Daoy (cell line): ENCODE measurements at places on chromosomes 3 and 15. TPM values are rescaled to one million over a fixed set of nuclear protein-coding genes. Genes with fewer than 3 reads are reported as not detected.

ZBED2 gene
- 0.11 and 1.0 TPM in 2 replicates for total RNA-seq

GABRA5 gene
- 0.97 and 5.9 TPM in 2 replicates for total RNA-seq

SPINT1 gene
- 2.6 and 3.8 TPM in 2 replicates for total RNA-seq

GUCA1C gene
- total RNA-seq, result not detected in 2 replicates

EPHA6 gene
- total RNA-seq, result not detected in 2 replicates

DNAH12 gene
- 0.06 TPM in 1 of 2 replicates, not detected in the other for total RNA-seq

AADAC gene
- not detected in 2 replicates for total RNA-seq

ARHGEF26 gene
- 6.6 and 9.3 TPM in 2 replicates for total RNA-seq

DNA sequence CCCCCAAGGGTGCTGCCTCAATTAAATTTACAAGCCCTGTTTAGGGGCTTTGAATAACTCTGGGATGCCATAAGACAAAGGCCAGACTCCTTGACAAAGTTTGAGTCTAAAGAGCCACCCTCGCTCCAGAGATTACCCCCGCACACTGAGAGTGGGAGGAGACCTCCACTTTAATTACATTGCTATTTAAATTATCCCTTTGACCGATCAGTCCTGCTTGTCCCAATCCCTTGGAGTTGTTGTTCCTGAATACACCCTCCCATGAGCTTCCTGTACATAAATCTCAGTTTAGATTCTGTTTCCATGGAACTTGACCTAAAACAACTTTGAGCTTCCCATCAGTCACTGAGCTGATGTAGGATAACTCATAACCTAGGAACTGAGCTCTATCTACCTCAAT lies 596.3 kb downstream of the PYDC2 start:
- DNase-seq, result no peak

- DNase-seq, result no peak
These were observed 108.0 kb upstream of the TBC1D5 start for GRCh38 chr3:17850448-17850847.

DNA sequence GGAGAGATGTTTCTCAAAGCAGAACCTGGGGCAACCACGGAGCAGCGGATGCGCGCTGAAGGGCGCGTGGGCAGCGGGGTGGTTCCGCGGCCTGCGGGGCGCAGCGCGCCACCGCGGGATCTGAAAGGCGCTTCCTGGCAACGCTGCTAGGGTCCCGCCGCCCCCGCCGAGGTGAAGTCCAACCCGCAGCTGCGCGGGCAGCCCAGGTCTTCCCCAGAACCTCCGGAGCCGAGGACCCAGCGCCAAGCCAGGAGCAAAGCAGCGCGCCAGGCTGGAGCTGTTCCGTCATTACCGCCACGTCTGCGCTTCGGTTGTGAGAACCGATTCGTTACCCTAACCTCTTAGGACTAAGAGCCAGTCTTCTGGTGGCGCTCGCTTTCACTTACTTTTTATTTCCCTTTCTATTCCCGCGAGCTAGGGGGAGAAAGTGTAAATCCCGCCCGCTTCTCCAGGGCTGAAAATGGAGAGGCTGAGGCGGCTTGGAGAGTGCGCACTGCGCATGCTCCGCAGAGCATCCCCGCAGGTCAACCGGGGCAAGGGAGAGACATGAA lies 3.2 kb upstream of the GABRG3 start:
- DNase-seq, result no peak

GRCh38 chr3:129587566-129588210 lies 18.8 kb downstream of the PLXND1 start:
- no peak for DNase-seq

- DNase-seq, result no peak
These were observed 34.3 kb downstream of the MCF2L2 start for GRCh38 chr3:183394150-183394549.

DNA sequence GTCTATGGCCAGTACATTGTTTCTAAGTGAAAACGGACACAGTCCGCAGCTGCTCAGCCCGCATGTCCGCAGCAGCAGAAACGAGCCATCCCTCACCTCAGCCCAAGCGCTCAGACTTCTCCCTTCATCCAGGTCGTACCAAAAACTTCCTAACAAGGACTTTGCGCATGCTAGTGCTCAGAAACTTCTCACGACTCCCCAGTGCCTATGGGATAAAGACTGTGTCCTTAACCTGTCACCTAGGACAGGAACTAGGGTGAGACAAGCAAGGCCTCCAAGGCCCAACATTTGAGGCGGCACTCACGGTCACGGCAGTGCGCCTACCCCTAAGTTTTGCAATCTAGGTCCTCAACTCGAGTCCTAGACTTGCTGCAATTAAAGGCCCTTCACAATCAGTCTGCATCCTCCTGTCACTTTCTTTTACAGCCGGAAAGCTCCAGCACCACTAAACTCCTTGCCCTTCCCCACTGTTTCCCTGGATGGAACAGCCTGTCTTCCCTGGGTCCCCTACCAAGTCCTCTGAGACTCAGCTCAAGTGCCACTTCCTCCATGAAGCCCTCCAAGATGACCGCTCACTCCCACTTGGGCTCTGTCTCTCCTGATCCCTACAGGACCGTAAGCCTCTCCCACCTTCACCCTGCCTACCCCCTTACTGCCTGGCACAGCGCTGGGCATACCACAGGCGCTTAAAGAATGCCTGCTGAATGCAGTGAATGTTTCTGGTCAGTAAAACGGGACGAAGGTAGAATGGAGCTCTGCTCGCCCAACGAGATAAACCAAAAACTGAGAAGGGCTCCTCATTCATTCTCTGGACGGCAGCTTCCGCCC lies 1.2 kb downstream of the CLN6 start:
- DNase-seq, result no peak

DNA sequence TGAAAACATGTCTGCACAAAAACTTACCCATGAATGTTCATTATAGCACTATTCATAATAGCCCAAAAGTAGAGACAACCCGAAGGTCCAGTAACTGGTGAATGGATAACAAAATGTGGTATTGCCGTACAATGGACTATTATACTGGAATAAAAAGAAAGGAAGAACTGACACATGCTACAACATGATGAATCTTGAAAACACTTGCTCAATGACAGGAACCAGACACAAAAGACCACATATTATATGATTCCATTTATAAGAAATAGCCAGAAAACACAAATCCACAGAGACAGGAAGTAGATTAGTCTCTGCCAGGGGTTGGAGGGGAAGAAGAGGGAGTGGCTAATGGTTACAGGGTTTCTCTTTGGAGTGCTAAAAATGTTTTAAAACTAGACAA lies 18.3 kb downstream of the SHC4 start:
- no peak for DNase-seq

DNA sequence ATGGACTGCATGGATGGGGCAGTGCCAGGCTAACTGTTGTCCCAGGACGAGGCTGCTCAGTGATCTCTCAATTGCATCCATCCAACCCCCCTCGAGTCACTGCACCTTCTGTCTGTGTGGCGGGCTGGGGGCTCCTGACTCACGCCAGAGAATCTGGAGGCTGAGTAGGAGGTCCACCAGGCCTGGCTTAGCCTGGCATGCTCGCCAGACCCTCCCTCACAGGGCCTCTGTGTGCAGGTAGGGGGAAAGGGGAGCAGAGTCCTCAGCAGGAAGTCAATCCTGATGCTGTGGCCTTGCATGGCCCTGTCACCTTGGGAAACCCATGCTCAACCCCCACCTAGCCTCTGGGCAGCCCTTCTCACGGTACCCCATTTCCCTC lies 140.6 kb downstream of the NUP210 start:
- no peak for DNase-seq

DNA sequence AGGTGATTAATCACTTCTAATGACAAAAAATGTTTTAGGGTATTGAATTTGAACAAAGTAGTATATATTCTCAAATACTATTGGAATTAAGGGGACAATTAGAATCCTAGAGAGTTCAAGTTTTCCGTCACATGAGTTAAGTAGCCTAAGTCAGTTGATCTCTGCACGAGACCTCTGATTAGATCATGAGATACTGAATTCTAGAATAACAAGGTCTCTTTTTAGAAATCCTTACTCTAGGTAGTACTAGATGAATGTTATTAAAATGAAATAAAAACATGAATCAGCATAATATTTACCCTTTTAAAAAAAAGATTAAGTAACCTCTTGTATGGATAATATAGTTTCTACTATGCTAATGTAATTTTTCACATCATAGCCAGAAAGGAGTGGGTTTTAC lies 43.4 kb downstream of the MYO5A start:
- DNase-seq, result no peak

DNA sequence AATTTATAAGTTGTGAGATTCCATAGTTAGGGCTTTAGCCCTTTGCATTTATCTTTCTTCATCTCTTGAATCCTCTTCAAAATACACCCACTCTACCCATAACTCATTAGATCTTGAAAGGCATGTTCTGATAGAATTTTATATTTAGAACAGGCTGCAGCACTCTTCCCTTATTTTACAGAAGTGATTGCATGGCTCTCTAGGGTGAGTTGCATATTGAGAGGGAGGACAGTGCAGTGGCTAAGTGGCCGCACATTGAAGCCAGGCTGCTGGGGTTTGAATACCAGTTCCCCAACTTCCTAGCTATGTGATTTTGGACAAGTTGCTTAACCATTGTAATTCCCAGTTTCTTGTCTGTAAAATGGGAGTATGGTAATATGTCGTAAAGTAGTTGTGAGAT lies 2.5 kb downstream of the CD86 start:
- DNase-seq, result no peak

GRCh38 chr3:118688396-118688884 lies 346.2 kb downstream of the IGSF11 start:
- peak; percentile 21 for DNase-seq

DNA sequence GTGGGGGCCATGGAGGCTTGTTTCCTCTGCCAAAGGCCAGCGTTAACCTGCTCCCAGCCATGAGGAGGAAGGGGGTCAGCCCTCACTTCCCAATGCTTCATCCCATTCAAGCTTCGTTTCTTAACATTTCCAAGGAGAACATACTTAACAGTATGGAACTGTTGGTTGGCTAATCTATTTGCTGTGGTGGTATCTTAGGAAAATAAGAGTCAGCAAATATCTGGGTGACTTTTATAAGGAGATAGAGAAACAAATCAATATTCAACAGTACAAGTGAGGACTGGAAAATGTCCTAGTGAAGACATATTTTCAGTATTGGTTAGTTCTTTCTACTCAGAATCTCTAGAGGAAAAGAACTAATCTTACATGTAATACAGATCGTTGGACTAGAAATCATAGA lies 223.8 kb upstream of the ARRDC4 start:
- DNase-seq, result no peak

DNA sequence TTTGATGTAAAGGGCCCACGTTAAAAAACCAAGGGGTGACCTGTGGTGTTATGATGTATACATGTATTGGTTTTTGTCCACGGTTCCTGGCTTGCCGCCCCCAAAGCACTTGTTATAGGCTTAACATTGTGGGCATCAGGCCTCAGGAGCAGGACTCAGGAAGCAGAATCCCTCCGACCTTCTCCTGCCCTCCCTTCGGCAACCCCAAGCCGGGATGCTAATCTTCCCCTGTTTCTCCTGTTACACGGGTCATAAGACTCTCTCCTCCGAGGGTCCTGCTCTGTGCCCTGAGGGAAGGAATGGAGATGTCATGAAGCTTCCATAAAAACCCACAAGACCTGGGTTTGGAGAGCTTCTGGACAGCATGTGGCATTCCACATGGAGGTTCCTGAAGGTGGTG lies 48.8 kb downstream of the RPLP1 start:
- DNase-seq, result no peak

DNA sequence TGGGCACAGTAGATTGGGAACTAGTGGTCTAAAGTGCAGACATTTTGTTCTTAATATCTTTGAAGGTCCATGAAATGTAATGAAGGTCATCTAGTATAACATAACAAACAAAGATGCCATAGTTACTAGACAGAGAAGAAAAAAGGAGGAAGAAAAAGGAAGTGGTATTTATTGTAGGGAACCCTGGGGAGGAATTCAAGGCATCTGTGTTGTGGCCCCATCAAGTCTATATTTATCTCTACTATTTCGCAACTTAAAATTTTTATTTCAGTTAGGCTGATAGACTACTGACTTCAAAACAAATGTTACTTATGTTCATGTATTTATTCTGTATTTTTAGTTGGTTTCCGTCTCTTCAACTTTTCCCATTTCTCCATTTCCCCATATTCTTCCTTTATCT lies 48.9 kb upstream of the ZDHHC23 start:
- no peak for DNase-seq

GRCh38 chr3:129013491-129013891 lies 12.4 kb downstream of the EFCC1 start:
- DNase-seq, result peak; percentile 44

GRCh38 chr3:79038636-79039035 lies 729.2 kb downstream of the ROBO1 start:
- DNase-seq, result no peak

DNA sequence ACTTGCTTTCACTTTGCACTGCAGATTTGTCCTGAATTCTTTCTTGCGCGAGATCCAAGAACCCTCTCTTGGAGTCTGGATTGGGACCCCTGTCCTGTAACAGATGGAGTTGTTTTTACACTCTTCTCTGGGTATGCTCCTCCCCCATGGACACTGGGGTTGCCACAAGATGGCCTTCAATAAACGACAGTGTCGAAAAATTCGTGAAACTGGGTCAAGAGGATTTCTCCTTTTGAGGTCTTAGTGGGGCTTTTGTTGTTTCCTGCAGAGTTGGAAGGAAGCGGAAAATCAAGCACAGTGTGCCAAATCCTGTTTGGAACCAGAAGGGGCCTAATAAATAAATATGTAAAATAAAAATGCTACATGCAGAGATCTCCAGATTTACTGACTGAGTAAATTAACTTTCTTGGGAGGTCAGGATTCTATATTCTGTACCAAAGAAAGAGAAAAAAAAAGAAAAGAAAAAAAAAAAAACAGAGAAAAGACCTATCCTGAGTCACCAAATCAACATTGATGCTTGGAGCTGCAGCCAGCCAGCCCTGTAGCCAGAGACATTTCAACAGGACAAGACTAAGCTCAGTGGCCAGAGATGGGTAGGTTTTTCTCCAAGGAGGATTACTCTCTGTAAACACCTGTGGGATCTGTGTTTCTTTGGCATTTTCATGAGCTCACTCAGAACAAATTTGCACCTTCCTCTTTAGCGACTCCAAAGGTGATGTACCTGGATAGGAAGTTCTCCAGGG lies 24.8 kb downstream of the CCDC80 start:
- DNase-seq, result no peak

- DNase-seq, result peak; percentile 83
These were observed 2.8 kb upstream of the BCL6 start for GRCh38 chr3:187748050-187748481.

DNA sequence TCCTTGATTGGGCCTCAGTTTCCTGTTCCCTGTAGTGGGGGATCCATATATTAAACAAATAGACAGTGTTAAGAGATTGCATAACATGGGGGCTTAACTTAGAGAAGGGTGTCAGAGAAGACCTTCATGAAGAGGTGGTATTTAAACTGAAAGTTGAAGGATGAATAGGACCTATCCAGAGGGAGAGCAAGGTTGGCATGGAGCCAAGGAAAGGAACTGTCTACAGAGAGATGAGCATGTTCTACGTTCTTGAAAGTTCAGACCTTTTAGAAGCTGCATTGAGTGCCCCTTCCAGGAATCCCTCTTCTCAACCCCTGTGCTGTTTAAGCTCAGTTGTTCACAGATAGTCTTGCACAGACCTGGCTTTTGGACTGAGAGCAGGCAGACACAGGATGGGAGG lies 2.4 kb downstream of the HTD2 start:
- DNase-seq, result no peak
